RPMI7951 (cell line): ENCODE measurements at places on chromosomes 7 and 10. TPM values are rescaled to one million over a fixed set of nuclear protein-coding genes. Genes with fewer than 3 reads are reported as not detected.

GRCh38 chr10:63373176-63373575 lies 92.6 kb downstream of the JMJD1C start:
- no peak for DNase-seq

GRCh38 chr7:8387551-8388256 lies 45.7 kb upstream of the NXPH1 start:
- no peak for DNase-seq

DNA sequence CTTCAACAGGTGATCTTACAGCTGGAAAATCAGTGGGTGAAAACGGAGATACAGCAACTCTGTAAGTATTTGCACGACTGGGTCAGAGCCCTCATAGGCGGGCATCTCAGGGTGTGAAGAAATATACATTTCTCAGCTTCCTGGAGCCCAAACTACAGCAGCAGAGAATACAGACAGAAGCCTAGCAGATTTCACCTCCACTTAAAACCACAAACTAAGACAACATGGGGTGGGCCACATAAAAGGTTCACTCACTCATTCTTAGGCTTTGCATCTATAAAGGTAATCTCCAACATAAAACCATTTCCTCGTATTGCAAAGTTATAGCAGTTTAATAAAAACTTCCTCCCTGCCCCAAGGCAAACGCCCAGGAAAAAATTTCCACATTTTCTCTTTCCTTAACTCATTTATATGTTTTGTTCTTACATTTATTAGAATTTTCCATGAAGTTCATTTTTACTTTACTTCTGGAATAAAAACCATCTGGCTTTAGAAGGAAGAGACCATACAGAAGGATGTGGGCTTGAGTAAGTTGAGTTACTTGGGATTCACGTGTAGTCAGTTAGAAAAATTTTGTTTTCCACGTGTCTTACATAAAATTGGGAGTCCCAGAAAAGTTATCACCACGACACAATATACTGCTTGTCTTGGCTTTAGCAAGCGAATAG lies 327.1 kb downstream of the FRMD4A start:
- no peak for DNase-seq

Gene PIP
- total RNA-seq, result not detected in 2 replicates

DNA sequence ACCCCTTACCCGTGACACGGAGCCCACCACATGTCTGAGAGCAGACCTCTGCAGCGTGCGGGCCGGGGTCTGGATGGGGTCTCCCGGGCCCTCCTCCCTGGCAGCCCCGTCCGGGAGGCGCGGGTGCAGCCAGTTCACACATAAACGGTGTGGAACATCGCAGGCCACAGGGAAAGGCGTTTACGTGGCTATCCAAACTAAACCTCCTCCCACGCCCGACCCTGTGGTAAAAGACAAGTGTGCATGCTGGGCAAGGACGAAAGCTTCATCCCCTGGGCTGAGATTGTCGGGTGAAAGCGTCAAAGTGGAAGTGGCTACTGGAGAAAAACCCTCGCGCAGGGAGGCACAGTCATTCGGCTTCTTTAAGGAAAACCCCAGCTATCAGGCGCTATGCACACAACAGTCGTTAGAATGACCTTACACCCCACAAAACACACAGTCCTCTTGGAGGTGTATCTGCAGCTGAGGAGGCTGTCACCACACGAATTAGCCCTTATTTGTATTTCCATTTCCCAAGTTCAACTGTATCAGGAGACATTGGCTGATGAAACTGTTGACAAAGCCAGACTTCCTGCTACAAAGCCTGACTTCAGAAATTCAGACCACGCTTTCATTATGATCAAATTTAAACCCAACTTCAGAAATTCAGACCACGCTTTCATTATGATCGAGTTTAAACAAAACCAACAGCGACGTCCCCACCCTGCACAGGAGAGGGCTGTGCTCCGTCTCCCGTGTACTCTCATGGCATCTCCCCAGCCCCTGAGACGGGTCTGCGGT lies 15.3 kb downstream of the GPER1 start:
- DNase-seq, result no peak

DNA sequence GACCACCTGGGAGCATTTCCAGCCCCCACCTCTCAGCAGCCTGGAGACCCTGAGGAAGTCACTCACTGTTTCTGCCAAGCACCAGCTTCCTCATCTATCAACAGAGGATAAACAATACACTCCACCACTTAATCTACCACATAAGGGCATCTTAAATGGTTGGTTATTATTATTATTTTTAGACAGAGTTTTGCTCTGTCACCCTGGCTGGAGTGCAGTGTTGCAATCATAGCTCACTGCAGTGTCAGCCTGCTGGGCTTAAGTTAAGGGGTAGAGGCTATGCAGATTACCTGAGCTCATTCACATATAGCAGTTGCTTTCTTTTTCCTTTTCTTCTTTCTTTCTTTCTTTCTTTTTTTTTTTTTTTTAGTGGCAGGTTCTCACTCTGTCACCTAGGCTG lies 59.5 kb upstream of the ELN start:
- DNase-seq, result no peak

Gene MRLN
- not detected in 2 replicates for total RNA-seq

- DNase-seq, result peak; percentile 71
These were observed 7.5 kb downstream of the ASB4 start for GRCh38 chr7:95493247-95493646.

Gene RFC2
- total RNA-seq, result 68.5 and 75.1 TPM in 2 replicates

- DNase-seq, result no peak
These were observed 222.1 kb downstream of the WDR37 start for GRCh38 chr10:1278306-1278705.

- DNase-seq, result peak; percentile 60
These were observed 99.6 kb downstream of the JMJD1C start for GRCh38 chr10:63365976-63366765.

DNA sequence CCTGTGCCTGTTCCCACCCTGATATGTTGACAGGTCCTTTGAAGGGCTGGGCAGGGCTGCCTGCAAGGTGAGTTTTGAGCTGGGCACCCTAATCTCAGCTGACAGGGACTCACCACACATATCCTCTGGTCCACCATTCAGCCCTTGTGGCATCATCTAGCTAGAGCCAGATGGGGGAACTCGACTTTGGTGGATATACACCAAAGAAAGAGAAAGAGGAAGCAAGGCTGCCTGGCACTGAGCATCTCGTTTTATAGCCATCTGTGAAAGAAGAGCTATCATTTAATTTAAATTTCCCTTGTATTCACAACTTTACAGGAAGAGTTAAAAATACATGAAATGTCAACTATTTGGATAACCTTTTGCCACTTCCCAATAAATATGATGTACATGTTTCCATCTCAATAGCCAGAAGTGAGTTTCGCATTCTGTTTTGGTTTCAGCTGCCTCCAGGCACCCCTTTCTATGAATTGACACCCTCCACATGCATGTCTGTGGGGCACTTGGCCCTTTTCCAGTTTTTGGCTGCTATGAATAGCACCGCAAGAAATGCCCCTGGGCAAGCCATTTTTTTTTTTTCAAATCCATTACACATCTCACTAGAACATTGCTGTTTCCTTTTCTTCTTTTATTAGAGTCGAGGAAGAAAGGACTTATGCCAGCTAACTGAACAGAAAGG lies 22.9 kb upstream of the GRB10 start:
- DNase-seq, result peak; percentile 84

- no peak for DNase-seq
These were observed 22.2 kb upstream of the CCDC3 start for GRCh38 chr10:13023754-13024153.

- no peak for DNase-seq
These were observed 28.4 kb upstream of the MRC1 start for GRCh38 chr10:17780727-17781126.

GRCh38 chr7:167090-167855 lies 25.1 kb upstream of the FAM20C start:
- no peak for DNase-seq

Gene SPDYE9
- not detected in 2 replicates for total RNA-seq

DNA sequence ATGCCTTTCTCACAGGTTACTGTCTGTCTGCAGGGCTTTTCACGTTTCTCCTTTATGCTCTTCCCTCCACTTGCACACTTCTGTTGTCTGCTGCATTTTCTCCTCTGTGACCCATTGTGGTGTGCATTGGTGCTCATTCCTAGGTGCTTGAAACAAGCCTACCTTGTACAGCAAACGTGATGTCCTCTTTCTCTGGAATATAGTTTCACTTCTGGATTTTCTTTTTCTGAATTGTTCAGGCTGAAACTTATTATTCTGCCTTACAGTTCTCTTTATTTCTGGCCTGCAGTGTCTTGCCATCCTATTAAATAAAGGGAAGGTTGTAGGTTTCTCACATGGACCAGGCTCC lies 128.8 kb upstream of the SAMD8 start:
- DNase-seq, result no peak

DNA sequence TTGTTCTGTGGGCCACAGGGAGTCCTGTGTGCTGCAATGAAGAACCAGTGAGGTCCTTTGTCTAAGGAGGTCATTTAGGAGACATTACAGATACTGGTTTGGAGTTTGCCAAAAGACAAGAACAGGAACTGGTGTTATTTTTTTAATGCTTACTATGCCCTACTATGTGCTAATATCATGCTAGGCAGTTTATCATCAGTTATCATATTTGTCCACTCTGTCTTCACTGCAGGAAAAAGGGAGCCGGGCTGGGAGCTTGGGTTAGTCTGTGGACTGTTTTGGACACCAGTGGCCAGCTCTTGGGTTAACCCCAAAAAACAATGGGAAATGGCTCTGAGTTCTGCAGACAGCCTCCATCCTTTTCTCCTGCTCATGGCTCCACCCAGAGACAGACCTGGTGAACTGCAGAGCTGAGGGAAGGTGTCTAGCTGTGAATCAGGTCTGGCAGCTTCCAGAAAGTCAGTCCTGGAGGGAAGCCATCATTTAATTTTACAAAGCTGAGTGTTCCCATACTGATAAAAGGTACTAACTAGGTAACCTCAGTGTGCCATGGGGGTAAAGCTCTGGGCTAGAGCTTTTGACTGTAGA lies 101.2 kb upstream of the ZNF746 start:
- peak; percentile 27 for DNase-seq

DNA sequence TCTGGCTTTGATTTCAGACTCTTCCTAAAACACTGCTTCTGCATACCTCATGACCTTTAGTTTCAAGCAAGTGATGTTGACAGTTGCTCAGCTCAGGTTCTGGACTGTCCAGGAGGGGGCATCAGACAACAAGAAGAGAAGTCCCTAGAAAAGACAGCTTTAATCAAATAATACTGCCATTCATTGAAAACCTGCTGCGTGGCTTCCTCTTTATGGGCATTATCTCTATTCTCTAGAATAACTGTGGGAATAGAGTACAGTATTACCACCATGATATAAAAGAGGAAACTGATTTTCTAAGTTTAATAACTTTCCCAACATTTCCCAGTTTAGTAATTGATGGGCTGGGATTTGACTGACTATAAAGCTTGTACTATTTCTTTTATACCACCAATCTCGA lies 170.4 kb downstream of the SNX13 start:
- DNase-seq, result peak; percentile 72

Gene PSD
- total RNA-seq, result 0.24 and 1.5 TPM in 2 replicates

DNA sequence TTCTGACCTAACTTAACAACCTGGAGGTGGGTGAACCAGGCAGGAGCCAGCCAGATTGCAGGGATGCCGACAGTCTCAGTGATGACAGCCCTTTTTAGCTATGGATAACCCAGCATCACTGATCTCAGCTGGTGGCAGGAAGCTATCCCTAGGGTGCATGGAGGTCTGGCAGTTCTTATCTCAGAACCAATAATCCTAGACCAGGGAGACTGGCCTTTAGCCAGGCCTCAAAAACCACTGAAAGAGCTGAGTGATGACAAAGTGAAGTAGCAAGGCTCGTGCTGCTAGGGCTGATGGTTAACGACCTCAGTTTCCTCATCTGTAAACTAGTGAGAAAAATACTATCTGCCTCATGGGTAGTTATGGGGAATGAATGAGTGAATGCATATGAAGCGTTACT lies 112.5 kb downstream of the RALA start:
- peak; percentile 76 for DNase-seq

DNA sequence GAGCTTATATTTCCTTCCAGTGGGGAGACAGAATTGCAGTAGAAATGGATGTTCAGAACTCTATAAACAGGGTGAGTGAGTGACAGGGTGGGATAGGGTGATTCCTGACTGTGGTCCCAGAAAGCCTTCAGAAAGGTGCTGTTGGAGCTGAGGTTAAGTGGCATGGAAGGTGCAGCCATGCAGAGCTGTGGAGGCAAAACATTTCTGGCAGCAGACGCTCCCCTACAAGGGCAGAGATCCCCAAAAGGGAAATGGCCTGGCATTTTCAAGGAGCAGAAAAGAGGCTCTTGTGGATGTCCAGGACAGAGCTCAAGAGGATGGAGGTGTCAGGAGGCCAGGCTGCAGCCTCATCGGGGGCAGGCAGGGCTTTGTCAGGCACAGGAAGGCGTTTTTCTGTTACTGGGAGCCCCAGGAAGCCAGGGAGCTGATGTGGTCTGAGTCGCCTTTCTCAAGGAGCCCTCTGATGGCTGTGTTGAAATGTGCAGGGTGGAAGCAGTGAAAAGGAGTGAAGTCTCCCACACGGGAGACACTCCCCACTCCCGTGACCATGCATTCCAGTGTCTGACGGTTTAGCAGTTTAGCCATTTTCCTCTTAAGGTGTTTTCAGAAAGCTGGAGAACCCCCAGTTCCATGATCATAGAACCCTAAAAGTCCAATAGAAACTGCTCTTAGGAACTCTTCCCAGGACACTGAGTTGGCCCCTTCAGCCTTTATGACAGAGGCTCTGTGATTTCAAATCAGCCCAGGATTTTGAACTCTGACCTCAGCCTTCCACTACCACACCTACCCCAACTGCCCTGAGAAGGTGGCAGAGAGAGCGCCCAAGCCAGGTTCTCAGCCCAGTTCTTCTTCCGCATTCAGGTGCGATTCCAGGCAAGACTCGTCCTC lies 96.2 kb downstream of the C10orf105 start:
- DNase-seq, result peak; percentile 24

Gene ACSM6
- total RNA-seq, result not detected in 2 replicates

Gene CTAGE6
- total RNA-seq, result 0.12 TPM in 1 of 2 replicates, not detected in the other

Gene MBL2
- not detected in 2 replicates for total RNA-seq

GRCh38 chr10:121766426-121766825 lies 161.4 kb downstream of the ATE1 start:
- no peak for DNase-seq

- DNase-seq, result no peak
These were observed 920.8 kb upstream of the ZNF722 start for GRCh38 chr7:63077841-63078240.

- DNase-seq, result peak; percentile 40
These were observed 107.2 kb downstream of the FGFR2 start for GRCh38 chr10:121490871-121491519.

Gene HHEX
- total RNA-seq, result 0.60 and 1.2 TPM in 2 replicates
